ENCODE measurements at places on chromosomes 7 and 10.

DNA sequence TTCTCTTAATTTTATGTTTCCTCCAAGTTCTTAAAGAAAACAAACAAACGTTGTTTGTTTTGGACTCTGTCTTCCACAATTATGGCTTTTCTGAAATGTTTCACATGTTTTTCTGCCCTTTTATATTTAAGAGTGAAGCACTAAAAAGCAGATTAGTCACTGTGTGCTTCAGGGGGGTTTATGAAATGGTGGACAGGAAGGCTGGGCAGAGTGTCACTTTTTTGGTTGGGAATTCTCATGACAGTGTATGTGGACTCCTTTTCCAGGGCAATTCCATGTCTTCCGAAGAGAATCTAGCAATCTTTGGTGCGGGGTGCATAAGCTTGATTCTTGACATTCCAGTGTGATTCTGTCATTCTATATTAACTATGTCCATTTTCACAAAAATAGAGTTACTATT, 669.4 kb downstream of the PARD3 start:
- no peak for DNase-seq

DNA sequence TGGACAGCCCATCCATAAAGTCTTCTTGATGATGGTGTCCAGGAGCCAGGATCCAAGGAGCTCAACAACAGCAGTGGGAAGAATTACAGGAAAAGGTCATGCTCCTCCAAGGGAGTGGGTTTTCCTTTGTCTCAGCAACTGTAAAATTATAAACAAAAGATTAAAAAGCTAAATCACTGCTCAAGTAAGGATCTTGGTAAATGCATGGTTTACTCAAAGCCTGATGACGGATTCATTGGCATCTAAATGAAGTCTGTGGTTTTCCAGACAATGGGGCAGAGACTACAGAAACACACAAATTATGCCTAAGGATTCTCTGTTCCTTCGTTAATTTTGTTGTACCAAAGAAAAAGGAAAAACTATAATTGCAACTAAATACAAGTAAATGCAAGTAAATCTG, 36.4 kb upstream of the DLX6 start:
- no peak for DNase-seq

- no peak for DNase-seq
These were observed 493.2 kb upstream of the KLF6 start for GRCh38 chr10:4278186-4278585.

GRCh38 chr7:140209866-140210609, 33.3 kb upstream of the KDM7A start:
- peak; percentile 33 for DNase-seq

- DNase-seq, result no peak
These were observed 92.0 kb downstream of the ZFAND4 start for GRCh38 chr10:45580371-45581215.

DNA sequence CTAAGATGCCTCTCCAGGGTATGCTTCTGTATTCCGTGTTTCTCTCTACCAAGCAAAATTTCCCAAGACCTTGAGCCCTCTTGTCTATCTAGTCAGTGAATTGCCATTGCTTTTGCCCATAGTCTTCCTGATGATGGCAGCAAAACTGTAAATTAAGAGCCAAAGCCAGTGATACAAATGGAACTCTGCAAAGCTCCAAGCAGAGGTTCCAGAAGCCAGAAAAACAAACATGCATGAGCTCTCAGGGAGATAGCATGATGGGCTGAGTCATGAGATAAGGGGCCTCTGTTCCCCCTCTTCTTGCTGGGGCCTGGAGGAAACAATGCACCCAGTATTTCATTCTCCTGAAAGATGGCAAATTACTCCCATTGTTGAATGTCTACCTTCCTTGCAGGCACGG, 24.7 kb downstream of the LSMEM1 start:
- no peak for DNase-seq

DNA sequence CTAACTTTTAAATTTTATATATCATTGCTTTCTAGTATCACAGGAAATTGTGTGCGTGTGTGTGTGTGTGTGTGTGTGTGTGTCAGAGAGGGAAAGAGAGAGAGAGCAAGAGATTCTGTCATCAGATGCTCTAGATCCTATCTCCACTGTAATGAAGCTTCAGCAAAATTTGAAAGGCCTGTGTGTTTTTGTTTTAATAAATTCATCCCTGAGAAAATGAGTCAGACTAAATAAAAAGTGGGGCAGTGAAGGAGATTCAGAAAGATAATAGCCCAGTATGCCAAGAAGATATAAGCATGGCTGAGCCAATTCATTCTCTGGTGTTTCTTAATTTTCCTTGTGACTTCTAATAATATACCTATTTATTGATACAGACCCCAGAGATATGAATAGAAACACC, 184.2 kb upstream of the TMEM196 start:
- no peak for DNase-seq

DNA sequence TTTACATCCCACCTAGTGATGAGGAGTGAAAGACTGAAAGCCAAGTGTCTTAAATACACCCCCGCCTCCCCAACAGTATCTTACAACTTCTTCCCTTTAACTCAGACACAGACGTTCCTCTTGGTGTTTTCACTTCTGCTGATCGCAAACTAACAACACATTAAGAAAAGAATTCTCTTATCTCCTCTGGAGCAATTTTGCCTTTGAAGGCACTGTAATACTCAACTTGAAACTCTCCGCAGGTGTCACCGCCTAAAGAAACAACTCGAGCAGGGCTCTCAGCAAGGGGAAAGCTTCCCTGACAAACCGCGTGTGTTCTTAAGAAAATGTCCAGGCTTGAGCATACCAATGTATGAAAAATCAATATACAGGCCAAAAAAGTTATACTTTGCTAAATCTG, 452 bp downstream of the SEMA3C start:
- DNase-seq, result no peak

DNA sequence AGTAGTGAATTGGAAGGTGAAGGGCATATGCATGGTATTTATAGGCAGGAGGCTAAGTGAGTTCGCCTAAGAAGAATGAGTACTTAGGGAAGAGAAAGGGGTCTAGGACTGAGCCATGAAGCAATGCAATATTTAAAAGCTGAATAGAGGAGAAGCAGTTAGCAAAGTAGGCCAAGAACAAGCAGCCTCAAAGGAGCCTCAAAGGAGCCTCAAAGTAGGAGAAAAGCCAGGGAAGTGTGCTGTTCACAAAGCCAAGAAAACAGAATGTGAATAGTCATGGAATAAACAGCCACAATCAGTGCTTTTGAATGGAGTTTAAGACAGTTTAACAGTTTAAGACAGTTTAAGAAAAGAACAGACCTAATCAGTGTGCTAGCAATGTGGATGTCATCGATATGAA, 762.0 kb downstream of the SORCS1 start:
- DNase-seq, result no peak

DNA sequence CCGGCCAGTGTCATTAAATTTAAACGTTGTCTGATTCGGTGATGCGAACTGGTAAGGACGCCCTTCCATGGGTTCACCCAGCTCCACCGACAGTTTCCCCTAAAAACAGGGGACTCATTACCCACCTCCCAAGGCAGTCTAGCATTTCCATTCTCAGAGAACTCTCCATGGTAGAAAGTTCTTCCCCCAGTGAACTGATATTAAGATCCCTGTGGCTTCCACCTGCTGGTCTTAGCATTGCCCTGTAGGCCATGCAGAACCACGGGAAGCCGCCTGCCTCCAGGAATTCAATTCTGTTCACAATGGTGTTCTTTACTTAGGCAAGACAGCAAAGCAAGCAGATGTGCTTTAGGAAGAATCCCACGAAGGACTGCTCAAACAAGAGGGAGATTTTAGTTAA, 128.9 kb upstream of the NANOS1 start:
- no peak for DNase-seq

GRCh38 chr7:151244841-151245346, 3.6 kb downstream of the SMARCD3 start:
- no peak for DNase-seq

GRCh38 chr7:130995252-130996081, 261.5 kb upstream of the KLF14 start:
- DNase-seq, result no peak

DNA sequence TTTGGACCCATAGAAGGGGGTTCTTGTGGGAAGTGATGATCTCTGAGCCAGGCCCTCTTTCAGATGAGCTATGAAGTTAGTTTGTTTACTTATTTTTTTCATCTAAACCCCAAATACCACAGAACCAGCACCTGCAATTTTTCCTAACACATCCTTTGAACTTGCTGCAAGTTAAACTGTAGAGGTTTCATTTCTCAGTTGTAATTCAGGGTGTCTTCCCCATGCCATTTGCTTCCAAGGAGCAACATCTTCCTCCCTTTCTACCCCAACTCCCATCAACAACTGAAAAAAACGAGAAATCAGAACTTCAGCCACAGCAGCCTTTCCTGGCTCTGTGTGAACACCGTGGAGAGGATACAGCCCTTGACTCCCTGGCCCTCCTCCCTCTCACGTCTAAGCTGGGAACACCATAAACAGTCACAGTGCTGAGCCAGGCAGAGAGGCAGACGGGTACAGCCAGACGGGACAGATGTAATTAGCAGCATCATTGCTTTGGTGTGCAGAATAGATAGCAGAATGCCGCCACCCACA, 63.6 kb downstream of the RGS10 start:
- no peak for DNase-seq
